ENCODE measurements at places on chromosomes 11 and 22. TPM values are rescaled to one million over a fixed set of nuclear protein-coding genes. Genes with fewer than 3 reads are reported as not detected.

DNA sequence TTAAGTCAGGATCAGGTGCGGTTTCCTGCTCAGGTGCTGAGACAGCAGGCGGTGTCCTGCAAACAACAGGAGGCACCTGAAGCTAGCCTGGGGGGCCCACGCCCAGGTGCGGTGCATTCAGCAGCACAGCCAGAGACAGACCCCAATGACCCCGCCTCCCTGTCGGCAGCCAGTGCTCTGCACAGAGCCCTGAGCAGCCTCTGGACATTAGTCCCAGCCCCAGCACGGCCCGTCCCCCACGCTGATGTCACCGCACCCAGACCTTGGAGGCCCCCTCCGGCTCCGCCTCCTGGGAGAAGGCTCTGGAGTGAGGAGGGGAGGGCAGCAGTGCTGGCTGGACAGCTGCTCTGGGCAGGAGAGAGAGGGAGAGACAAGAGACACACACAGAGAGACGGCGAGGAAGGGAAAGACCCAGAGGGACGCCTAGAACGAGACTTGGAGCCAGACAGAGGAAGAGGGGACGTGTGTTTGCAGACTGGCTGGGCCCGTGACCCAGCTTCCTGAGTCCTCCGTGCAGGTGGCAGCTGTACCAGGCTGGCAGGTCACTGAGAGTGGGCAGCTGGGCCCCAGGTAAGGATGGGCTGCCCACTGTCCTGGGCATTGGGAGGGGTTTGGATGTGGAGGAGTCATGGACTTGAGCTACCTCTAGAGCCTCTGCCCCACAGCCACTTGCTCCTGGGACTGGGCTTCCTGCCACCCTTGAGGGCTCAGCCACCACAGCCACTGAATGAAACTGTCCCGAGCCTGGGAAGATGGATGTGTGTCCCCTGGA, at the start of gene MYO7A:
TSS of gene MYO7A (plus strand) at position 327 of the 772 bp plus-strand sequence. CDS start 2,389 bp downstream, outside the sequence.
- peaks cover 11% of the 10 kb centered on the region for H3K4me1 ChIP-seq
- H3K27me3 ChIP-seq = no peaks in the 10 kb centered on the region
- no peak within 1 kb of the TSS for H3K27ac ChIP-seq
- H3K36me3 ChIP-seq = no peaks in the 10 kb centered on the region

DNA sequence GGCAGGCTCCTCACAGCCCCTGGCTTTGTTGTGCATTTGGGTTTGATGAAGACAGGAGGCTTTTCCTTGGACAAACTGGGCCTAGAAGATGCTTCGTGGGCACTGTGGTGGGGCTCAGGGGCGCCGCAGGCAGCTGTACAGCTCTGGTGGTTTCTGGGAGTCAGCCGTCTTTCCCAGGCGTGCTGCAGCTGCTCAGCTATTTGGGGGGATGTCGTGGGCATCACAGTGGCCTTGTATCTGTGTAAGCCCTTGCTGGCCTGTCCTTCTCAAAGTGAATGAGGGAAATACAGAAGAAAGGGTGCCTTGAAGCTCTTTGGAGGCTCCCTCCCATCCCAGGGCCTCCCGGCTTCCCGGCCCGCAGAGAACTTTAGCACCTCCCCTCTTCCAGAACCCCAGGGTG, 89.5 kb downstream of the TBC1D22A start:
- H3K4me1 ChIP-seq = no peaks in the 10 kb centered on the region
- DNase-seq = no peak
- H3K27me3 ChIP-seq = no peaks in the 10 kb centered on the region
- H3K36me3 ChIP-seq = peaks cover 20% of the 10 kb centered on the region

DNA sequence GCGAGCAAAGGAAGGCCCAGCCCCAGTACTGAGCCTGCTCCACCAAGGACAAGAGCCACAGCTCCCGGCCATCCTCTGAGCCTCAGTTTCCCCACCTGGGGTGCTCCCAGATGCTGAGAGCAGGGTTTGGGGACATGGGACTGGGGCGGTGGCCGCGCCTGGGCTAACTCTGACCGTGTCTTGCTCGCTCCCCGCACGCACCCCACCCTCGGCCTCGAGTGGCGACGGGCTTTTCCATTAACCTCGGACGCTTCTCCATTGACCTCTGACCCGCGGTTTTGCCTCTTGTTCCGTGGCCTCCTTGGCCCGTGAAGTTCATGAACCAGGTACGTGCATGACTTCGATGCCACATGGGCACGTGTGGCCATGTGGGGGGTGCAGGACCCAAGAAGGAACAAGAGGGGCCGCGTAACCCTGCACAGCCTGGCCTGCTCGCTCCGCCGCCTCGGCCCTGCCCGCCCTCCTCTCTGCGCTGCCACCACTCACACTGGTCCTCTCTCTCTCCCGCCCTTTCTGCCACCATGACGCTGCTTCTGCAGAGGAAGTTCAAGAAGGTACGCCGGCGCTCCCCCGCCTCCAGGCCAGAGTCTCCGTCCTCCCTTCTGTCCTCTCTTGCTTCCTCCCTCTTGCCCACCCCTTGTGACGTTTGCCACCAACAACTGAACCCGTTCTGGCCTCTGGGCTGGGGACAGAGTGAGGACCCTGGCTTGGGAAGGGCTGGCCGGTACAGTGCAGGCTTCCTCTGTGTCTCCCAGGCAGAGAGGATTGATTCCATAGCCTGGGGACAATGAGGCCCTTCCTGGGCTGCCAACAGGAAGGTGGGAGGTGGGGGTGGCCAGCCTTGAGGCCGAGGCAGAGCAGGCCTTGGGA, 6.9 kb downstream of the TNNT3 start:
- H3K4me1 ChIP-seq = no peaks in the 10 kb centered on the region
- no peak overlapping the region for H3K4me3 ChIP-seq
- no peak for DNase-seq

- no peak overlapping the region for H3K4me3 ChIP-seq
- H3K27me3 ChIP-seq = no peaks in the 10 kb centered on the region
- no peak overlapping the region for H3K27ac ChIP-seq
- DNase-seq = peak; percentile 20
- H3K36me3 ChIP-seq = no peaks in the 10 kb centered on the region
- peaks cover 6% of the 10 kb centered on the region for H3K4me1 ChIP-seq
These were observed 14.3 kb downstream of the MYO7A start for GRCh38 chr11:77142091-77142975.

DNA sequence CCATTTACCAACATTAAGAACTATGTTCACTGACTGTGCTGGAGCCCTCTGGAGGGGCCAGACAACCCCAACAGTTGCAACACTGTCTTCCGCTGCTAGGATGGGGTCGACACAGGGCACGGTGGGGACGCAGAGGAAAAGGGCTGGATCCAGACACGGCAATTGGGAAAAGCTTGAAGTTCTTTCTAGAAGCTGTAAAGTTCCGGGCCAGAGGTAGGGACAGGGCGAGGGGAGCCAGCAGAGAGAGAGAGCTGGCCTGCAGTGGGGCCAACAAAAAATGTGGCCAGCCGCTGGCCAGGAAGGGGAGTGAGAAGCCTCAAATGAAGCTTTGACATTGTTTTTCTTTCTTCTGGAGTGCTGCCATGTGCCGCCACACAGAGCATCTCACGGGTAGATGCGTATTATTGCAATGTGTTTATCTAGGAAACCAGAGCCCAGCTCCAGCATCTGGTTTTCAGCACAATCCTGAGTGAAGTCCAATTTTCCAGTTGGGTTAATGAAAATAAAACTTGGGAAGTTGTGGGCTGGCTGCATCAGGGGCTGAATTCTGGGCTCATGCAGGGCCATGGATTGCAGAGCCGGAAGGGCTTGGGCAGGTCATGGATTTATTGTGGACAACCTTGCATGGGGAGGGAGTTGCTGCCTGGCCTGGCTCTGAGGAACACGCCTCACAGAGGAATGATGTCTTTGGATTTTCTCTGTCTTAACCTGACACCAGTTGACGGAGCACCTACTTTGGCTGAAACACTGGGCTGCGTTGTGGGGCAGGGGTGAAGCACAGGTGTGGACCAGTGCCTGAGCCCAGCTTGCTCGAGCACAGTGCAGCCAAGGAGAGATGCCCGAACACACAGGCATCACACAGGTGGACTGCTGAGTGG, 67.6 kb upstream of the AMPD3 start:
- no peak overlapping the region for H3K27ac ChIP-seq
- no peaks in the 10 kb centered on the region for H3K4me1 ChIP-seq
- no peak overlapping the region for H3K4me3 ChIP-seq
- peaks cover 4% of the 10 kb centered on the region for H3K27me3 ChIP-seq

DNA sequence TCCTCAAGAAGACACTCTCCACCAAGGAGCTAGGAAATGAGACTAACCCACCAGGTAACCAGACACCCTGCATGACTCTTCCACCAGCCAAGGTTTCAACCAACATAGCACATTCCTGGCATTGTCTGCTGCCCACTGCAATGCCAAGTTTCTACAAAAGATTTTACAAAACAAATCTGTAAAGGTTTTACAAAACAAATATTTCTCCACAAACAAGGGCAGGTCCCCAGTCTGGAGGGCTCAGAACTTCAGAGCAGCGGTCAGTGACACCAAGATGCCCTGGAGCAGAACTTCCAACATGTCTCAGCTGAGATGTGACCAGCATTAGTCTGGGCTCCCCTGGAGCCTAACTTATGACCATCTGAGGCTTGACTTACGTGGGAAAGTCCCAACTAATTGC, 14.0 kb downstream of the GALNT18 start:
- peaks cover 3% of the 10 kb centered on the region for H3K27me3 ChIP-seq
- no peak overlapping the region for H3K4me3 ChIP-seq
- H3K4me1 ChIP-seq = no peaks in the 10 kb centered on the region

DNA sequence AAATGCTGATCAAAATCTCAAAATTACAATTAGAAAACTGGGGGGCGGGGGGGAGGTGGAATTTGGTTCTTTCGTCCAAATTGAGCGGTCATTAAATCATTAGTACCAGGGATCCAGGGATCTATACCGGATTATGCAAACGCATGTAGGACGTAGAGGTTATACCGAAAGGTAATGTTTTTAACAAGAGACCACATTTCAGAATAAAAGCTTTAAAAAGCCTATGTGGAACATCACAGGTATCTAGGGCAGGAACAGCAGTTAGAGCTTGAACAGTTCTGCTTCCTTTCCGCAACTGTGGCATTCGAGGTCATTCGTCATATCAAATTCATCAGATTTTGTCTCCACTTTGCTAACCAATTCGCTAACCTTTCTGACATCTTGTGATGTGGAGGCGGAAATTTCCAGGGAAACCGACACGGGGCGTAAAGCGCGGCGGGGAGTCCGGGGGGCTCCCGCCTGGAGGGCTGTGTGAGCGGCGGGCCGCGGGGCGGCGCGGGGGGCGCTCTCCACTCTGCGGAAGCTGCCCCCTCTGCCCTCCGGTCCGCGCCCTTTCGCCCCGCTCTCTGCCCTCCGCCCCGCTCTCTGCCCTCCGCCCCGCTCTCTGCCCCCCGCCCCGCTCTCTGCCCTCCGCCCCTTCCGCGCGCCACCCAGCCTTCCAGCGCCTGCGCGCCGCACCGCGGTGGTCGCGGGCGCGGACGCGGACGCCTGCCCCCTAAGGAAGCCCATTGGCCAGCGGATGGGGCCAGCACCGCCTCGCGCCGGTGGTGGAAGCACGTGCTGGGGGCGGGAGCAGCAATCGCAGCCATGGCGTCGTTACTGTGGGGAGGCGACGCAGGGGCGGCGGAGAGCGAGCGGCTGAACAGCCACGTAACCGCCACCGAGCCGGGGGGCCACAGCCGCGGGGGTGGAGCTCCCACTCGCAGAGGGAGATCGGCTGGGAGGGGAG, at the start of gene DDX25:
TSS of gene DDX25 (plus strand) at position 798 of the 949 bp plus-strand sequence. CDS start at position 808, 10 bp downstream.
- peak; percentile 16 for DNase-seq
- peaks cover 12% of the 10 kb centered on the region for H3K36me3 ChIP-seq
- H3K27ac ChIP-seq = no peak within 1 kb of the TSS

- peaks cover 28% of the 10 kb centered on the region for H3K4me1 ChIP-seq
- no peak for DNase-seq
- H3K36me3 ChIP-seq = peaks cover 3% of the 10 kb centered on the region
- H3K27ac ChIP-seq = no peak overlapping the region
- H3K4me3 ChIP-seq = no peak overlapping the region
These were observed 3.7 kb upstream of the RPS6KA4 start for GRCh38 chr11:64355078-64355940.

DNA sequence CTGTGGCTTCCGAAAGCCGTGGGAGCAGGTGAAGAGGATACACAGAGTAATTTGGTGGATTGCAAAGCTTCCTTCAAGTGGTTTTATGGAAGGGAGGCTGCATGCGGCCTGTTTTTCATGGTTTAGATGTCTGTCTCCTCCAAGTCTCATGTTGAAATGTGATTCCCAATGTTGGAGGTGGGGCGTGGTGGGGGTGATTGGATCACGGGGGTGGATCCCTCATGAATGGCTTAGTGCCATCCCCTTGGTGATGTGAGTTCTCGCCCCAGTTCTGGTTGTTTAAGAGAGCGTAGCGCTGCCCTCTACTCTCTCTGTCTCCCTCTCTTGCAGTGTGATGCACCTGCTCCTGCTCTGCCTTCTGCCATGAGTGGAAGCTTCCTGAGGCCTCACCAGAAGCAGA, 247.8 kb upstream of the B3GAT1 start:
- H3K4me1 ChIP-seq = no peaks in the 10 kb centered on the region
- no peaks in the 10 kb centered on the region for H3K27me3 ChIP-seq
- no peak for DNase-seq
- no peak overlapping the region for H3K27ac ChIP-seq
- no peaks in the 10 kb centered on the region for H3K36me3 ChIP-seq

DNA sequence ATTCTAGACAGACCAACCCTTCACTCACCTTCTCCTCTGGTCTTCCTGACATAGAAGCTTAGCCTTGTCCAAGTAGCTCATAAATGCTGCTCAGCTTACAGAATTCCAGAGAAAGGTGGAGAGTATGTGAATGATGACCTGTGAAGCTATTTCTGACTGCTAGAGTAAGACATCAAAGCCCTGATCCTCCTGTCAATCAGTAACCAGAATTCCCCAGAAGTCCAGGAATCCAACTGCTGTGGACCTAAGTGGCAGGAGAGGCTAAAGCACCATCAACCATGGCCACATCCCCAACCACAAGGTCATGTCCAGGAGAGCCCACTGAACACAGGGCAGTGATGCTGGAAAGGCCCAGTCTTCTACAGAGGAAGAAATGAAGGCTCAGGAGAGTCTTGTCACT, 2.6 kb downstream of the OR51G2 start:
- no peaks in the 10 kb centered on the region for H3K4me1 ChIP-seq

GRCh38 chr11:112279901-112280267, 19.2 kb upstream of the PLET1 start:
- H3K4me1 ChIP-seq = peaks cover 16% of the 10 kb centered on the region
- DNase-seq = peak; percentile 61
- peak overlapping the region; percentile 92 for H3K4me3 ChIP-seq

DNA sequence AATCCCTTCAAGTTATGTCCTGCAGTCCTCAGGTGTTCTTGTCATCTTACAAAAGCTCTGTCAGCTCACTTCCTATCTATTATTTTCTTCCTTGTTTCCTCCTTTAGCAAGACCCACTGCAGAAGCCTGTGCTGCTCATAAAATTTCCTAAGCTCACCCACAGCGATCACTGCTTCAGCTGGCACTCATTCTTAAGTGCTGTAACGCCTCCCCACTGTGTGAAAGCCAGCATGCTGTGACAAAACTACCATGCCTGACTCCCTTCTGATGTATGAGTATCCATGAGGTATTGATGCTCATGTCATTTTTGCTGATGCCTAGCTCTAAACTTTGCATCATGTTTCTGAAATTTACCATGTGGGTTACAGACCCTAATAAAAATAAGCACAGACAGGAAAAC, 41.5 kb upstream of the CNTN5 start:
- H3K4me1 ChIP-seq = no peaks in the 10 kb centered on the region
- no peaks in the 10 kb centered on the region for H3K27me3 ChIP-seq
- no peaks in the 10 kb centered on the region for H3K36me3 ChIP-seq
- H3K27ac ChIP-seq = no peak overlapping the region

GRCh38 chr11:19810852-19811251, 98.2 kb downstream of the NAV2 start:
- no peak for DNase-seq
- no peaks in the 10 kb centered on the region for H3K4me1 ChIP-seq
- no peaks in the 10 kb centered on the region for H3K27me3 ChIP-seq
- no peak overlapping the region for H3K4me3 ChIP-seq
- no peaks in the 10 kb centered on the region for H3K36me3 ChIP-seq
- H3K27ac ChIP-seq = no peak overlapping the region

The SLCO2B1 gene
- not detected for total RNA-seq

The OR52N4 gene
- 1.6 TPM for total RNA-seq

The LRRC74B gene
- 0.10 TPM for total RNA-seq

The SNX15 gene
- total RNA-seq = 17.4 TPM

The CHST1 gene
- 0.47 TPM for total RNA-seq
